ENCODE measurements at places on chromosomes 2 and 18. TPM values are rescaled to one million over a fixed set of nuclear protein-coding genes. Genes with fewer than 3 reads are reported as not detected.

- DNase-seq = no peak
Measured at GRCh38 chr2:3129867-3130266, 247.8 kb downstream of the EIPR1 start.

GRCh38 chr18:35753306-35753910 lies 171.9 kb downstream of the GALNT1 start:
- no peak for DNase-seq

GRCh38 chr2:234751275-234751973 lies 200.4 kb upstream of the SH3BP4 start:
- no peak for DNase-seq

GRCh38 chr18:12998332-12999060 lies 7.3 kb downstream of the CEP192 start:
- DNase-seq = no peak

- DNase-seq = no peak
Measured at GRCh38 chr2:60520151-60520876, 33.1 kb downstream of the BCL11A start.

DNA sequence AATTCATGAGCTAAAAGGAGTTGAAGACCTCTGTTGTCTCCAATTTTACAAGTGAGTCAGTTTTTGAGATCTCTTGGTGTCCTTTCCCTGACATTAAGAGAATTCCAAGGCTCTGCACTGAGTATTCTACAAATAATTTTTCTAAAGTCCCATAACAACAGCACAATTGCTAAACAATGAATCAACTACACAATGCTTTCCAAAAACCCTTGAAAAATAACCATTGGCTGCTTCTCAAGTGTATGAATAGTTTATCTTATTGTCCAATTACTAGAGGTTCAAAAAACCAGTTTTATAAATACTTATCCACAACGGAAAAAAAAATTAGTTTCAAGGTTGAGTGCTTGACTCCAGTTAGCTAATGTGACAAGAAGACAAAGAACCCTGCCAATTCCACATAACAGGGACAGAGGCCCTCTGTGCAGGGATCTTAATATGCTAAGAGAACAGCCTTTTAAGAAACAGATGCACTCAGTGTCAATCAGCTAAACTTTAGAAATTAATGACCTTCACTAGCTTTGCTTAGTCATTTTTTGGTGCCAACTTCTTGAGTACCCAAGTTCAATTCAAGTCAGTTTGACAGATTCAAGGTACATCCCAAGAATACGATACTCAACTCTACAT lies 266.6 kb upstream of the CYP26B1 start:
- no peak for DNase-seq

DNA sequence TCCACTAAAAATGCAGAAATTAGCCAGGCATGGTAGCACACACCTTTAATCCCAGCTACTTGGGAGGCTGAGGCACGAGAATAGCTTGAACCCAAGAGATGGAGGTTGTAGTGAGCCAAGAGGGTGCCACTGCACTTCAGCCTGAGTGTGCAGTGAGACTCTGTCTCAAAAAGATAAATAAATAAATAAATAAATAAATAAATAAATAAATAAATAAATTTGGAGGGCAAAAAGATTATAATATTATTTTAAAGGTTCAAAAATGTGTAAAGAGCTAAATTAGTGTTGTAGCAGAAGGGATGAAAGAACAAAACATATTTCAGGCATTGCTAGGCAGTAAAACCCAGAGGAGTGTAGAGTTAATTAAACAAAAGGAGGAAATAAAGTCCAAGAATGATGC lies 1136.4 kb upstream of the CDH2 start:
- no peak for DNase-seq

GRCh38 chr2:165635532-165635931 lies 158.5 kb downstream of the GALNT3 start:
- DNase-seq = no peak

DNA sequence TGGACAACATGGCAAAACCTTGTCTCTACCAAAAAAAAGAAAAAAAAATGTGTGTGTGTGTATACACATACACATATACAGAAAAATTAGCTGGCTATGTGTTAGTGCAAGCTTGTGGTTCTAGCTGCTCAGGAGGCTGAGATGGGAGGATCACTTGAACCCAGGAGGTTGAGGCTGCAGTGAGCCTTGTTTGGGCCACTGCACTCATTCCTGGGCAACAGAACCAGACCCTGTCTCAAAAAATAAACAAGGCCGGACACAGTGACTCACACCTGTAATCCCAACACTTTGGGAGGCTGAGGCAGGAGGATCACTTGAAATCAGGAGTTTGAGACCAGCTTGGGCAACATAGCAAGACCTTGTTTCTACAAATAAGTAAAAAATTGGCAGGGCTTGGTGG lies 2.1 kb downstream of the COQ10B start:
- no peak for DNase-seq

- no peak for DNase-seq
Measured at GRCh38 chr2:165560377-165560988, 91.0 kb downstream of the CSRNP3 start.

- no peak for DNase-seq
Measured at GRCh38 chr18:50849419-50849821, 29.5 kb upstream of the ME2 start.

- DNase-seq = no peak
Measured at GRCh38 chr2:237483018-237483731, 3.9 kb upstream of the MLPH start.

- no peak for DNase-seq
Measured at GRCh38 chr18:37691162-37691561, 125.6 kb upstream of the CELF4 start.

DNA sequence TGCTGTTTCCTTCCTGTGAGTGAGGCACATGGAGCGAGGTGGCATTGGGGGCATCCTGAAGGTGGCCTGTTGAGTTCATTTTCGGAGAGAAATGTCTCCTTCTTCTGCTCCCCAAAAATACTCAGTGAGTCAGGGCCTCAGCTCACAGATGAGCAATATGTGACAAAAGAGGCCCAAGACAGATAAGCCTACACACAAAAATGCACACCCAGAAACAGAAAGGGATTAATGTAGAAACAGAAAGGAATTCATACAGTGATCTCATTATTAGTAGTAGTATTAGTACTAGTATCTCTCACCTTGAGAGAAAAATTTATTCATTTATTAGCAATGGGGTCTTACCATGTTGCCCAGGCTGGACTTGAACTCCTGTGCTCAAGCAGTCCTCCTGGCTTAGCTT lies 5.1 kb downstream of the GPR75 start:
- DNase-seq = no peak

GRCh38 chr2:79235135-79235534 lies 75.6 kb upstream of the REG3A start:
- no peak for DNase-seq

GRCh38 chr2:233204286-233204936 lies 47.1 kb upstream of the ATG16L1 start:
- DNase-seq = no peak

DNA sequence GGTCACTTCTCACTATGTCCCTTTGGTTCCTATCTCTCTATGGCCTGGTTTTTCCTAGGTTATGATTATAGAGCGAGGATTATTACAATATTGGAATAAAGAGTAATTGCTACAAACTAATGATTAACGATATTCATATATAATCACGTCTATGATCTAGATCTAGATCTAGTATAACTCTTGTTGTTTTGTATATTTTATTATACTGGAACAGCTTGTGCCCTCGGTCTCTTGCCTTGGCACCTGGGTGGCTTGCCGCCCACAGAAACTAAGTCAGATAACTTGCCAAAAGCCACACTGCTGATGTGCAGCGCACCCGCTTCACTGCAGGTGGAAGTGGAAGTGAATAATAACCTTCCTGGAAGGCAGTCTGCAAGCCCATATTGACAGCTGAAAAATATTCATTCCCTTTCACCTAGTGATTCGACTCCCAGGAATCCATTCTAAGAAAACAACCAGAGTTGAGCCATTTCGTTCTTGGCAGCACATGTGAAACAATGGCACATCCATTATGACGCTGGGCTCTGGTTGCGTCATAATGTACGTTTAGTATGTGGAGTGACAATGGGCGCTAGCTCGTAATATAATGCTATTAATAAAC lies 725 bp upstream of the ANKRD53 start:
- DNase-seq = peak; percentile 69

DNA sequence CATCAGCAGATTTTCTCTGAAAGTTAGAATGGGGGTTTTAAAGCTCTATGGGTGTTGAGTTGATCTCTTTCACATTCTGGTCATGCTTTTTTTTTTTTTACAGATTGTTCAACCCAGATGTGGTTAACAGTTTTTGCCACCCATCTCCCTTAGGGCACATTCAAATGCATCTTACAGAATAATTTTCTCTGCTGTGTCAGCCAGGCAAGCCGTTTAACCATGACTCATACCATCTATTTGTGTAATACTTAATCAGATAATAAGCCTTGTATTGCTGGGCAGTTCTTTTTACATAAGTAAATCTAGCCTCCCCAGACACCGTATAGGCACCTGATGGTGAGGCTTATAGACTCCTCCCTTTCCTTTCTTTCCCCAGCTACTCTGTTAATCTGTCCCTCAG lies 62.0 kb downstream of the TGIF1 start:
- DNase-seq = no peak

DNA sequence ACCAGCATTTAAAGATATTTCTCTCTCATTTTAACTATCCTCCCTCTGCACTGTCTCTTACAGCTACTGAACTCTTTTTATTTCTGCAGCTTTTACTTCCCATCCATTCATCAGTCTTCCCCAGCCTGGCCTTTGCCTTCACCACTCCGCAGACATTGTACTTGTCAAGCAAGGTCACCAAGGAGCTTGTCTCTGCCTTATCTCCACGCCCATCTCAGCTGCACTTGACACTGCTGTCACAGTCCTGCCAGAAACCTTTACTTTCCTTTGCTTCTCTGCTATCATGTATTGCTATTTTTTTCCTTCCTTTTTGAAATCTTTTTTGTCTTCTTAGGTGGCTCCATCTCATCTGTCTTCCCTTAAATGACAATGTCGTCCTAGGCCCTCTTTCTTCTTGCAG lies 147.0 kb downstream of the VWC2L start:
- no peak for DNase-seq

DNA sequence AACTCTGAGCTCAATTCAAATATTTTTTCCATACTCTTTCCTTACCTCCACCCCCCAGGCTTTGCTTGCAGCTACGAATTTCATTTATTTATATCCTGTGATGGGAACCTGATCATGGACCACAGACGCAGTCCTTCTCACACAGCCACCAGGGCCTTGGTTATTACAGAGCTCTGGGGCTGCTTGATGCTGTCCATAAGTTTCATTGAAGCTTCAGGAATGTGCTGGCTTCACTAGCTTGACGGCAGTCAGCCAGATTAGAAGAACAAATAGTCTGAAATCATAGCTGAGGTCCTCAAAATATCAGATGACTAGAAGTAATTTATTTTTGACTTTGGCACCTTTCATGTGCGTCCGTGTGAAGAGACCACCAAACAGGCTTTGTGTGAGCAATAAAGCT lies 104.9 kb downstream of the VWA3B start:
- DNase-seq = no peak

- DNase-seq = no peak
Measured at GRCh38 chr2:50125246-50125645, 906.7 kb downstream of the NRXN1 start.

DNA sequence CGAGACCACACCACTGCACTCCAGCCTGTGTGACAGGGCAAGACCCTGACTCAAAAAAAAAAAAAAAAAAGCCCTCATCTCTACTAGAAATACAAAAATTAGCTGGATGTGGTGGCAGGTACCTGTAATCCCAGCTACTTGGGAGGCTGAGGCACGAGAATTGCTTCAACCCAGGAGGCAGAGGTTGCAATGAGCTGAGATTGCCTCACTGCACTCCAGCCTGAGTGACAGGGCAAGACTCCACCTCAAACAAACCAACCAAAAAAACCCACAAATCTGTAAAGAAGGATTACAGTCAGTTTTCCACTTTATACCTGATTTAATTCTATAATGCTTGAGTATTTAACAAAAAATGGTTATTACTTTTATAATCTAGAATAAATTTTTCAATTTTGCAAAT lies 9.7 kb downstream of the DARS1 start:
- no peak for DNase-seq

DNA sequence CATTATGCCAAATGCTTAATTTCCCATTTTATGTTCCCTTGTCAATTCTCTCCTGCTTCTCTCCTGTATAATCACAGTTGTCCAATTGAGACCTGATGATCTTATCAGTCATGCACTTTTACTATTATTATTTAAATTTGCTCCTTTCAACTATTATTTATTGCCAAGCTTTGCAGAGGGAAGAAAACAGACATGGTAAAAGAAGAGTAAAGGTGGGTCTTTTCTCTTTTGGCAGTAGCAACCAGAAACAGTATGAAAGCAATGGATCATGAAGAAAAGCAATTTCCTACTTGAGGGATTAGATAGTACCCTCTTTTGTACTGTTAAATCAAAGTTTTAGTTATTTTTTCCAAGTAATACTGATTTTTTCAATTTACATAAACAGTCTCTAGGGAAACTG lies 667.4 kb downstream of the NRXN1 start:
- no peak for DNase-seq

DNA sequence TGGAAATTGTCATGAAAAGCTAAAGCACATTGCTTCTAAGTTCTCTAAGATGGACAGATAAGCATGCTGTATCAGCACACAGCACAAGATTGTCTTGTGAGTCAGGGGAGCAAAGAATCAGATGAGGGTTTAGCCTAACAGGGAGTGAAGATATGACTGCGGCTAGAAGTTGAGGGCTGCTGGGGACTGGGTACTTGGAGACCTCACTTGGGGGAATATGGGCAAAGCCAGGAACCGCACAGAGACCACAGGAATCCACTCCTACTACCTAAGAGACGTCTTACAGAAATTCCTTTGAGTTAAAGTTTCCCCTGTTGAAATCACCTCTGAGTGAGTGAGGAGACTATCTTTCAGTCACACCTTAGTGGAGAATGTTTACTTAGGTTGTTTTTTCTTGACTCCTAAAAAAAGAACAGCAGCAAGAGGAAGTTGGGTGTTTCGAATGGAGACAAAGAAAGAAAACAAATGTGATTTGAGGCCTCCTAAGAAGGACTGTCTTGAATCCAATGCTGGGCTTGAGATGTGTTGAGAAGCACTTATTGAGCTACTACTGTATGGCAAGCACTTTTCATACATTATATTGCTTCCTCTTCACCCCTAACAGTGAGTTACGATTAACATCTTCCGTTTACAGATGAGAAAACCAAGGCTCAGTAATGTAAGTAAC lies 100.7 kb downstream of the ANKRD44 start:
- DNase-seq = no peak

GRCh38 chr2:234496055-234496834 lies 636 bp downstream of the ARL4C start:
- no peak for DNase-seq

GRCh38 chr18:6435731-6436130 lies 21.0 kb upstream of the L3MBTL4 start:
- no peak for DNase-seq

- no peak for DNase-seq
Measured at GRCh38 chr2:99980176-99980575, 162.2 kb downstream of the AFF3 start.

- DNase-seq = no peak
Measured at GRCh38 chr2:78876316-78876688, 149.2 kb upstream of the REG3G start.

- DNase-seq = no peak
Measured at GRCh38 chr2:190342611-190343010, 778 bp upstream of the INPP1 start.

- DNase-seq = no peak
Measured at GRCh38 chr2:8849327-8849726, 11.9 kb upstream of the KIDINS220 start.

CD8A gene
- total RNA-seq = 1.1 TPM

RAB6C gene
- 0.41 TPM for total RNA-seq

NETO1 gene
- total RNA-seq = not detected

EFR3B gene
- total RNA-seq = 6.1 TPM

WDR75 gene
- total RNA-seq = 60.3 TPM

C2orf72 gene
- total RNA-seq = not detected

POLR1A gene
- 24.2 TPM for total RNA-seq

KYNU gene
- not detected for total RNA-seq

ONECUT2 gene
- total RNA-seq = not detected

UGT1A9 gene
- not detected for total RNA-seq

ABCG8 gene
- total RNA-seq = not detected
